Activated CD8-positive, alpha-beta memory T cell treated with anti-CD3 and anti-CD28 coated beads, Interleukin-2, amount 10 ng/mL, durations not matched to agents 7 days and 5 days (primary cell): ENCODE measurements at places on chromosomes 16 and 17.
A peak's percentile ranks its signal among the peaks of the same experiment; 100 is the strongest.

DNA sequence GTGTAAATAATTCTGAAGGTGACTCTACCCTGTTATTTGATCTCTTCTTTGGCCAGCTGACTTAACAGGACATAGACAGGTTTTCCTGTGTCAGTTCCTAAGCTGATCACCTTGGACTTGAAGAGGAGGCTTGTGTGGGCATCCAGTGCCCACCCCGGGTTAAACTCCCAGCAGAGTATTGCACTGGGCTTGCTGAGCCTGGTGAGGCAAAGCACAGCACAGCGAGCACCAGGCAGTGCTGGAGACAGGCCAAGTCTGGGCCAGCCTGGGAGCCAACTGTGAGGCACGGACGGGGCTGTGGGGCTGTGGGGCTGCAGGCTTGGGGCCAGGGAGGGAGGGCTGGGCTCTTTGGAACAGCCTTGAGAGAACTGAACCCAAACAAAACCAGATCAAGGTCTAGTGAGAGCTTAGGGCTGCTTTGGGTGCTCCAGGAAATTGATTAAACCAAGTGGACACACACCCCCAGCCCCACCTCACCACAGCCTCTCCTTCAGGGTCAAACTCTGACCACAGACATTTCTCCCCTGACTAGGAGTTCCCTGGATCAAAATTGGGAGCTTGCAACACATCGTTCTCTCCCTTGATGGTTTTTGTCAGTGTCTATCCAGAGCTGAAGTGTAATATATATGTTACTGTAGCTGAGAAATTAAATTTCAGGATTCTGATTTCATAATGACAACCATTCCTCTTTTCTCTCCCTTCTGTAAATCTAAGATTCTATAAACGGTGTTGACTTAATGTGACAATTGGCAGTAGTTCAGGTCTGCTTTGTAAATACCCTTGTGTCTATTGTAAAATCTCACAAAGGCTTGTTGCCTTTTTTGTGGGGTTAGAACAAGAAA lies 5.1 kb downstream of the STH start:
- DNase-seq = no peak

- no peak for DNase-seq
Measured at GRCh38 chr17:7897090-7897489, 8.5 kb downstream of the CHD3 start.

GRCh38 chr16:27284865-27285675 lies 16.5 kb upstream of the NSMCE1 start:
- peak; percentile 38 for DNase-seq

GRCh38 chr16:9092282-9092977 lies 986 bp downstream of the HAPSTR1 start:
- peak; percentile 68 for DNase-seq

DNA sequence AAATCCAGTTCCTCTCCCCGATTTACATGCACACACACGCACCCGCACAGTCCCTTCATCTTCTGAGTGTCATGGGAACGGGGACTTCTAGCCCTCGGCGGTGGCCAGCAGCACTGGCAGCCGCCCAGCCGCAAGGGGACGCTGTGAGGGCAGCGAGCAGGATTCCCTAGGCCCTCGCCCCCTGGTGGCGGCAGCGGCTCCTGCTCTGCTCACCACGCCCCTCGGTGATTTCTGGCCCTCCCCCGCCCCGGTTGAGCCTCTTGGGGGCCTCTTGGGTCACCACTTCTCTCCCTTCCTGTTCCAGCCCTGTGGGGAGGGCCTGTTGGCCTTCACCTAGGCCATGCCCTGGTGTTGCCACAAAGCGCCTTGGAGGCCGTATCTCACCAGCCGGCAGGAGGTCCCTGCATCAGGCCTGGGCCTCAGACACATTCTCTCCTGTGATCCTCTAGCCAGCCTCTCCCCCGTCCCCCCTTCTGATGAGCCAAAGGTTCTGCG lies 75.2 kb upstream of the KSR1 start:
- peak; percentile 83 for DNase-seq

- no peak for DNase-seq
Measured at GRCh38 chr16:89351645-89352044, 134.1 kb downstream of the ZNF778 start.

DNA sequence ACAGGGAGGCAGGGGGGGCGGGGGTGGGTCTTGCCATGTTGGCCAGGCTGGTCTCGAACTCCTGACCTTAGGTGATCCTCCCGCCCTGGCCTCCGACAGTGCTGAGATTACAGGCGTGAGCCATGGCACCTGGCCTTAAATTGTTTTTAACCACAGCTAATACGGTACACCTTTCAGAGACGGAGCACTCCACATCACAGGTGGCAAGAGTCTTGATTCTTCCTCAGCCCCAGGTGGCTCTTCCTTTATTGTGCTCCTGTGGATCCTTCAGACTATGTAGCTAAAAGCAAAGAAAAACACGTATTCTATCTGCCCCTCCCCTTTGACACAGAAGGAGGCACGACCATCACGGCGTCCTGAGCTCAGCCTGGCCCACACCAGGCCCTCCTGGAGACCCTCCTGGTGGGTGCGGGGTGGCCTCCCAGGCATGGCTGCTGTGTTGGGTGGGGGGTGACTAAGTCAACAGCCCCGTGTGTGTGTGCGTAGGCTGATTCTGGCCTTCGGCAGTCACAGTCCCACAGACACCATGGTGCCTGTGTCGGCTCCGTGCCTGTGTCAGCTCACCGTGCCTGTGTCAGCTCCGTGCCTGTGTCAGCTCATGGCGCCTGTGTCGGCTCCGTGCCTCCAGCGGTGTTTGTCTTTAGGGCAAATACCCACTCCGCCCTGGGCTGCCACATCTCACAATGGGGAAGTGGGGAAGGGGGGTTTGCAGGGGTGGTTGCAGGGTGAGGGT lies 10.8 kb upstream of the SECTM1 start:
- DNase-seq = no peak

- DNase-seq = peak; percentile 83
Measured at GRCh38 chr17:78120971-78121800, 7.4 kb downstream of the TMC6 start.

DNA sequence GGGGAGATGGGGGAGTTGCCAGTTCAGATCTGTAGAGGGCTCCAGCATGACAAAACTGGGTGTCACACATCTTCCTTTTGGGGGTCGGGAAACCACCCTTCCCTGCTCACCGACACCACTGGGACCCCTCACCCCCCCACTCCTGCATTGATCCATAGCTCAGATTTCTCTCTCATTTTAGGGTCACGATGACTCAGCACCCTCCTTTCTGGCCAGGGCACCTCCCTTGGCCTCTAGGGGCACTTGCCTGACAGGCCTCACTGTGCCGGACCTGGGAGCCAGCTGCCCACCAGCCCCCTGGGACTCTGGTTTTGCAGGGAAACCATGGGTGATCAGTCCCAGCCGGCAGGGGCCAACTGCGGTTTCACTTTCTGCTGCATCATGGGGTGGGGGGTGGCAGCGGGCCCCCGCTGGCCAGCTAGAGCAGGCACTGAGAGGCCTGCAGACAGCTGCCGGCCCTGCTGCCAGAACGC lies 239.4 kb downstream of the MRTFB start:
- no peak for DNase-seq

DNA sequence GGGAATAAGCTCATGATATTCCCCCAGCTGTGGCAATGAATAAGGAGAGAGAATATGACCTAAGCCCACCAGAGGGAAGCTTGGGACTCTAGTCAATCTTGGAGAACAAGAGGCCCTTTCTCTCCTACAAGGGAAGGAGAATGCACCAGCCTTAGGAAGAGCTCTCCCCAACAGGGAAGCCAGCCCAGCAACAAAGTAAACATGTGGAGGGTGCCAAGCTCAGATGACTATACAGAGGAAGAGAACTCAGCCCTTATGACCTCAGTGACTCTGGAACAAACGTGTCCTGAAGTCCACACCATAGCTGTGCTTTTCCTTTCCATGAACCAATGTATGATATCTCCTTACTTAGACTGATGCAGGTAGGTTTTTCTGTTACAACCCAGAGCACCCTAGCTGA lies 219.7 kb downstream of the GSG1L start:
- DNase-seq = no peak

GRCh38 chr16:56783344-56783743 lies 53.4 kb downstream of the NUP93 start:
- DNase-seq = no peak

DNA sequence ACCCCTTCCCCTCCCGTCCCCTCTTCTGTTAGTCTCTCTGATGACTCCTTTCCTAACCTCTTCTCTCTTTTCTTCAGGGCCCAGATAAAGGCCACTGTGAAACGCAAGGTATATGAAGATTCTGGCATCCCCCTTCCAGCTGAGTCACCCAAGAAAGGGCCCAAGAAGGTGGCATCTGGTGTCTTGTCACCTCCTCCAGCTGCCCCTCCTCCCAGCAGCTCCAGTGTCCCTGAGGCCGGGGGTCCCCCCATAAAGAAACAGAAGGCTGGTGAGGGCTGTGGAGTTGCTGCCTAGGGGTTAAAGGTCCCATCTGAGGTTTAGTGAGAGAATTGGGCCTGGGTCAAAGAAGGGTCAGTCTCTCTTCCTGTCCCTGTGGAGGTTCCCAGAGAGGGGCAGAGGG lies 4.0 kb downstream of the RNASEK start:
- no peak for DNase-seq

GRCh38 chr16:74760007-74760767 lies 14.4 kb downstream of the FA2H start:
- DNase-seq = no peak

- no peak for DNase-seq
Measured at GRCh38 chr17:81302861-81303333, 7.8 kb upstream of the SLC38A10 start.

- DNase-seq = no peak
Measured at GRCh38 chr17:61400717-61401388, 1.2 kb downstream of the TBX2 start.

DNA sequence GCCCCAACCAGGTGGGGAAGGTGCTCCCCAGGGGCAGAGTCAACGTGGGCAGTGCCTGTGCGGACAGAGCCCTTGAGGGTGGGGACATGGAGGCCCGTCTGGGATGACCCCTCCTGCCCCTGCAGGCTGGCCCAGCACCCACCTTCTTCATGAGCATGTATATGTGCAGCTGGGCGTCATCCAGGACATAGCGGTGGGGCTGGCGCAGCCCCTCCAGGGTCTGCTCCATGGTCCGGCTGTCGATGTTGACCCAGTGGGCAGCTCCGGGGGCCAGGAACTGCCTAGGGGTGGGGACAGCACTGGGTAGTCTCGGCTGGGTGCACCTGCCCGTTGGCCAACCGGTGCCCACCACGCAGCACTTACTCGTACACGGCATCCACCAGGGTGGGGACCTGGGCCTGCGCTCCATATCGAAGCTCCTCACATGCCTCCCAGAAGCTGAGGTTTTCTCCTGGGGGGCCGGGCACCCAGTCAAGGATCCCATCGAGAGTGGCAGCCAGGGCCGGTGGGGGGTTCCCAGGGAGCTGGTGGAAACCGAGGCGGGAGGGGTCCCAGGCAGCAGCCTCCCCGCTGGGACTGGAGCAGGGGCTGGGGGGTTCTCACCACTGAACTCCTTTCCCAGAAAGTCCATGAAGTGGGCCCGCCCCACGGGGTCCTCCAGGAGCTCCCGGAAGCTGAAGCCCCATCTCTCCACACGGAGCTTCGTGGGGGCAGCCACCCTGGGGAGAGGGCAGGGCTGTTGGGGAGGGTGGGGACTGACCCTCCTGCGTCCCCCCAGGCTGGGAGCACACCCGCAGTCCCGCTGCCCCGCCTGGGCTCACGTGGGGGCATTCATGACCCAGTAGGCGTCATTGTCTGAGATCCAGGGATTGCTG lies 5.1 kb downstream of the RGS11 start:
- DNase-seq = peak; percentile 38

DNA sequence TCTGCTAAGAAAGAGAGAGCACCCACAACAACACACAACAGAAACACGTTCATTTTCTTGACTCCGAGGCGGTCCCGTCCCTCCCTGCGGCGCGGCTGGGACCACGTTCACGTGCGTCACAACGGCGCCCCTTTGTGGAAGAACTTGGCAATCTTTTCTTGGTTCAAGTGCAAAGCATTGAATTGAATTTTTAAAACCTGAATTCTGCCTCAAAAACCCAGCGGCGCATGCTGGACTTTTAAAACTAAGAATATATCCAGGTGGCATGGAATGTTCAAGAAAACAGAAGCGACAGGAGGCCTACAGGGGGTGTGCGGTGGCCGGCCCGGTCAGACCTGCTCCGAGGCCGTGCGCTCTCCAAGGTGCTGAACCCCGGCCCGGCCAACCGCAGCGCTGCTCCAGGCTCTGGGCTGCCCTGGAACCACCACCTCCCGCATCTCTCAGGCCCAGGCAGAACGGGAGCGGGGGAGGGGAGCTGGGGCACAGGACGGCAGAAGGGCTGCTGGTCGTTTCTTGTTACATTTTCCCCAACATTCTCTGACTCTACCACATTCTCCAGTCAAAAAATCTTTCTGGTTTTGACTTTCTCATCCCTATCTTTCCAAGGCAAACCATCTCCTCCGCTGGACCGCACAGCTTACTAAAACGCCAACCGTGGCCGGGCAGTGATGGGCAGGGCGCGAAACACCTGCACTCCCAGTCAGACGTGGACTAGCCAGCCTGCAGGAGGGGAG lies 3.4 kb upstream of the HEXD start:
- DNase-seq = peak; percentile 86

- no peak for DNase-seq
Measured at GRCh38 chr17:50645748-50646682, 11.3 kb downstream of the ABCC3 start.

DNA sequence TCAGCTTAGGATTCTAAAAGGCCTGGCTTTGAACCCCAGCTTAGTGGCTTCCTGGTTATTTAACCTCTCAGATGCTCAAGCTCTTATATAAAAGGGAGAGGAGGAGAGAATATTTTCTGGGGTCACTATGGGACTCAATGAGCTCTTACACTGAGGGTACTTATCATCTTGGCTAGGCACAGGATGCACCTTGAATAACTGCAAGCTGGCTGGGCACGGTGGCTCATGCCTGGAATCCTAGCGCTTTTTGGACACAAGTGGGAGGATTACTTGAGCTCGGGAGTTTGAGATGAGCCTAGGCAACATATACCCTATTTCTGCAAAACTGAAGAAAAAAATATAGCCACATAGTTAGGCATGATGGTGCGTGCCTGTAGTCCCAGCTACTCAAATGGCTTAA lies 665.3 kb upstream of the RBFOX1 start:
- DNase-seq = no peak

- no peak for DNase-seq
Measured at GRCh38 chr16:15654591-15654990, 4.5 kb downstream of the NDE1 start.

DNA sequence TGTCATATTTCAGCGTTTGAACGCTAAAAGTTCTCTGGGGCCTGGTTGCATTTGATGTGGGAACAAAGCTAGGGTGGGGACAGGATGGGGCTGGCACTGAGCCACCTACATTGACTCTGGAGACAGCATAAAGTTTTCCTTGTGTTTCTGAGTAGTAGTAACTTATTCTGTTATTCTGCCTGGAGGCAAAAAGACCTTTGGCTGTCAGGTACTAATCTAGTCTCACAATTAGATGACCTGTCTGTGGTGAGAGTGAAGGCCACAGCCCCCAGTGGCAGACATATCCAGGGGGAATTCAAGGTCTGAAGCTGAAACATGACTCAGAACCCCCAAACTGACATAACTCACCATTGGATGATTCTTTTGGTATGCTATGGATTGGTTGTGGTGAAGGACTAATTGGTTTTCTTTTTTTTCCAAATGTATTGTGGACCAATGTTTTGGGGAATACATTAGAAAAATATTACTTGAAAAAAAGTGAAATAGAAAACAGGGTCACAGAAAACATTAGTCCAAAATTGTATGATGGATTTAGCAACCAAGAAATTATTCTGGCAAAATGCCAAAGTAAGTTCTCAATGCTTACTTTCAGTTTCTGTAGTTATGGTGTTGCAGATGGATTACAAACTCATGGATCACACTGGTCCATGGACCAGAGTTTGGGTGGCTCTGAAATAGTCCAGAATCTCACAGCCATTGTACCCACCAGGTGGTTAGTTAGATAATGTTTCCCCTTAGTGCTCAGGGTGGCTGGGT lies 10.5 kb upstream of the SALL1 start:
- DNase-seq = no peak
